ENCODE measurements at places on chromosomes 1 and 21. TPM values are rescaled to one million over a fixed set of nuclear protein-coding genes. Genes with fewer than 3 reads are reported as not detected.

CEPT1 gene
- 34.6 TPM for total RNA-seq

CLCA4 gene
- not detected for total RNA-seq

HORMAD1 gene
- total RNA-seq = not detected

EDARADD gene
- total RNA-seq = 0.57 TPM

DNA sequence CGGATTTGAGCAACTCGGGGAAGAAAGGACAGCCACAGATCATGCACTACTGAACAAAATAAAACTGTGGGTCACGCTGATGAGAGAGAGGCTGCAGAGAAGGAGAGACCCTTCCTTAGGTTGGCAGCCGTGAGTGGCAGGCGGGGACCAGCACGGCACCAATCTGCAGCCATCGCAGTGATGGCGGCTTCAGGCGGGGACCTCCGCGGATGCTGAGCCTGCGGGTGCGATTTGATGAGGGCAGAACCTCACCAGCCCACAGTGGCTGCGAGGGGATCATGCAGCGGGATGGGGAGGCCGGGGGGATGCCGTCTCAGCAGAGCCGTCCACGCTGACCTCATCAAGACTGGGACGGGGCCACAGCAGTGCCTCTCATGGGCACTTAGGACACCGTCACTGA is 11.8 kb downstream of the ITGB2 start:
- no peak overlapping the region for H3K4me3 ChIP-seq
- no peaks in the 10 kb centered on the region for H3K36me3 ChIP-seq

- H3K4me1 ChIP-seq = peaks cover 13% of the 10 kb centered on the region
- peak overlapping the region; percentile 31 for H3K27ac ChIP-seq
- DNase-seq = peak; percentile 34
- no peaks in the 10 kb centered on the region for H3K36me3 ChIP-seq
- no peak overlapping the region for H3K4me3 ChIP-seq
- H3K27me3 ChIP-seq = no peaks in the 10 kb centered on the region
Observed at GRCh38 chr1:58848818-58849411, 65.1 kb upstream of the JUN start.

DNA sequence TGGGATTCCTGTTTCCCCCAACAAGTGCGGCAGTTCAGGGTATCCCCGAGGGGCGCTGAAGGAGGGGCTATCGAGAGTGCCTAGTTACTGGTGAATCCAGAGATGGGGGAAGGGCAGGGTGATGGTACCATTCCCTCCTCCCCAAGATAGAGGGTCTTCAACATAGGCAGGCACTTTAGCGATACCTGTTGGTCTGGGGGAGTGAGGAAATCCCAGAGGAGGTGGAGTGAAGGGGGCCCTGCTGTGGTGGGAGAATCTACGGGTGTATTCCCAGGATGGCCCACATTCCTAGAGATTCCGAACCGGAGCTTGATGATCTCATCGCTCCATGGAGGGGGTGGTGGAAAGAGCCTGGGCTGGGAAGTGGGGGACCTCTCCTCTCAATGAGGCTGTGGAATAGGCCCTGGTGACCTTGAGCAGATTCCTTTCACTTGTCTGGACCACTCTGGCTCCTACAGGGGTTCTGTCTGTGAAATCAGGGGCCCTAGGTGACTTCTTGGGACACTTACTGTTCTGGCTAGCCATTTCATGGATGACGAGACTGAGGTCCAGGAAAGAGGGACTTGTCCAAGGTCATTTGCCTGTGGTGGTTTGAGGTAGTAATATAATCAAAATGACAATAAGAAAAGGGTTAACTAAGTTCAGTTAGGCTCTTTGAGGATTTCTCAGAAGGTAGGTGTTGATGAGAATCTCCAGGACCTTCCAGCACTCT is 52.7 kb upstream of the SYNC start:
- H3K27me3 ChIP-seq = no peaks in the 10 kb centered on the region
- peak overlapping the region; percentile 82 for H3K27ac ChIP-seq
- peaks cover 69% of the 10 kb centered on the region for H3K4me1 ChIP-seq
- H3K4me3 ChIP-seq = peak overlapping the region; percentile 76

GRCh38 chr1:187042538-187042937 is 213.8 kb downstream of the PLA2G4A start:
- no peak overlapping the region for H3K4me3 ChIP-seq
- no peaks in the 10 kb centered on the region for H3K4me1 ChIP-seq
- no peak for DNase-seq
- H3K27me3 ChIP-seq = no peaks in the 10 kb centered on the region
- H3K27ac ChIP-seq = no peak overlapping the region

- no peaks in the 10 kb centered on the region for H3K4me1 ChIP-seq
- no peak overlapping the region for H3K27ac ChIP-seq
- no peak overlapping the region for H3K4me3 ChIP-seq
- no peak for DNase-seq
- no peaks in the 10 kb centered on the region for H3K27me3 ChIP-seq
- H3K36me3 ChIP-seq = no peaks in the 10 kb centered on the region
Observed at GRCh38 chr21:26320596-26320995, 150.0 kb upstream of the APP start.

DNA sequence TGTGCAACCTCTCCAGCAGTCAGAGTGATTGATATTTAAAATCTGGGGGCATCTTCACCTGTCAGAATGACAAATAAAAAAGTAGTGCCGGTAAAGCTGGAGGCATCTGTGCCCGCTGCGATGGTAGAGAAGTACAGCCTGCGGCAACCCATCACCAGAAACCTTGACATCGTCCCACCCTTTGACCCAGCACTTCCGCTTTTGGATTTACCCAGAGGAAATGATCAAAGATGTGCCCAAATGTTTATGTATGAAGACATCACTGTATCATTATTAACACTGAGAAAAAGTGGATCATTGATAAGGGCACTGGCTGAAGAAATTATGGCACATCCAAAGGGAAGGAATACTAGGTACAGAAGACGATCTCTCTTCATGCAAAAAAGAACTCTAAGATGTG is 96.0 kb downstream of the PGBD5 start:
- H3K27me3 ChIP-seq = no peaks in the 10 kb centered on the region
- H3K4me1 ChIP-seq = no peaks in the 10 kb centered on the region
- no peaks in the 10 kb centered on the region for H3K36me3 ChIP-seq
